ENCODE measurements at places on chromosomes 2 and 18. TPM values are rescaled to one million over a fixed set of nuclear protein-coding genes. Genes with fewer than 3 reads are reported as not detected.

ELOA2 gene
- not detected for total RNA-seq

PROM2 gene
- total RNA-seq: 0.21 TPM

DNA sequence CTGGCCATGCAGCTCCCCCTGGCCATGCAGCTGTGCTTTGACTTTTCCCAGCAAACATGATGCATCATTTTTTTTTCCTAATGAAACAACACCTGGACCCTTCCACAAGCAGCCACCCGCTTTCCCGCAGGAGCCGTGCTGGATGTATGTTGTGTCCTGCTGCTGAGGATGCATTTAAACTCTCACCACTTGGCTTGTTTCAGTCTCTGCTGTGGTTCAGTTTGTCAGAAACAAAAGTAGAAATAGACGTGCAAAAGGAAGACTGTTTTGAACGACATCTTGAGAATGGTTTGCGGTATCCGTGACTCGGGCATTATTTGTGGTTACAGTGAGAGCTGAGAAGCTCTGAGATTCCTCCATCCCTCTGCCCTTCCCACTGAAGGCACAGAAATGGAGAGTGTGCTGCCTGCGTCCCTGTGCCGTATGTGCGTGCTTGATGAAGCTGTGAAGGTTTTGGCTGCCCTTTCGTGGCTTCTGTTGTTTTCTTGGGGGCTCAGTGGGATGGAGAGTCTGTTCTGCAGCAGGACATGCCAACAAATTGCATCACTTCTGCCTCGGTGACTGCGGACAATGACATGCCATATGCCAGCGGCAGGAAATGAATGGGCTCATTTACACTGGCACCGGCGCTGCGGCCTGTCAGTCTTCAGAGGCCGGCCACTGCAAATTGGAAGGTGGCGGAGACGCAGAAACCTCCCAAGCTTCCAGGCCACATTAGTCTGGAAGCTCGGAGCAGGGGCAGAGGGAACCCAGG lies 417.7 kb upstream of the SALL3 start:
- no peak for DNase-seq

ESPNL gene
- total RNA-seq: 1.4 TPM

TMEM178A gene
- not detected for total RNA-seq

DNA sequence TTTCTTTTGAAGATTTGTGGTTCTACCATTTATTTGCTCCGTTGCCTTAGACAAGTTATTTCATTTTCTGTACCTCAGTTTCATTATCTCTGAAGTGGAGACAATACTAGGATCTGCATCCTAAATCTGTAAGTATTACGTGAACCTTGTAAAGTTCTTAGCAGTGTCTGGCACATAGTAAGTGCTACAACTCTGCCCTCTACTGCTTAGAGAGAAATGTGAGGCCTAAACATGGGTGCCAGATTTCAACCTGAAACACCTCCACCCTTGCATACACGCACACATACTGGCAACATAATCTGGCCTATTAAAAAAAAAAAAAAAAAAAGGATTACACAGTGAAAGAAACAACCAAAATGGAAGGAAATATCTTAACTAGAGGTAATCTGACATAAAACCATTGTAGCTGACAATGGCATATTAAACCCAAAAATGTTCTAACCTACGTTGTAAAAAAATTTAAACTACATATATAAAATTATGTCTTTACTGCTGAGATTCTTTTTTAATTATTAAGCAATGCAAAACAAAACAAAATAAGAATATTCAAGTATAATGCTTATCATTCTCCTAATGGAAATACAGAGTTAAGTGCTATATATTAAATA lies 132.6 kb downstream of the MAP2 start:
- DNase-seq: no peak

- no peak for DNase-seq
Observed at GRCh38 chr2:117562654-117563053, 251.8 kb upstream of the DDX18 start.

All from adrenal gland (tissue), 19 donors.